ENCODE measurements at places on chromosomes 4 and X. TPM values are rescaled to one million over a fixed set of nuclear protein-coding genes. Genes with fewer than 3 reads are reported as not detected.

Gene MFAP3L
- total RNA-seq: 1.8 TPM

DNA sequence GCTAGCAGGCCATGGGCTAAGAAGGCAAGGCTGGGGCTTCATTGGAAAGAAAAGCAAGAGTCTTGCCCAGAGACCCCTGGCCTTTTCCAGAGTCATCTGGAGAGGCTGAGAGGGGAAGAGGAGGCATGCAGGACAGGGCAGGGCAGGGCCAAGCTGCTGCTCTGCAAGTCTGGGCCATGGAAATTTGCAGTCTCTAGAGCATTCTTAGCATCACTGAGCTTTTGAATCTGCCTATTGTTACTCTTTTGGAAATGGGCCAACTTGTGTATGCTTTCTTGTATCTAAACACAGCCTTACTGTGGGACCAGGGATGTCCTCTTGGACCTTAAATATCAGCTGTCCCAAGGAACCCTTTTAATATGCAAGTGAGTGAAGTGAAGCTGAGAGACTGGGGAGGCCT is 560.5 kb downstream of the MID1IP1 start:
- no peaks in the 10 kb centered on the region for H3K36me3 ChIP-seq
- no peak overlapping the region for H3K4me3 ChIP-seq
- no peak overlapping the region for H3K27ac ChIP-seq

Gene GNPDA2
- total RNA-seq: 11.6 TPM

- H3K4me1 ChIP-seq: no peaks in the 10 kb centered on the region
- no peak overlapping the region for H3K27ac ChIP-seq
- H3K4me3 ChIP-seq: no peak overlapping the region
- DNase-seq: peak; percentile 50
Observed at GRCh38 chrX:35890699-35891098, 28.8 kb upstream of the CFAP47 start.

DNA sequence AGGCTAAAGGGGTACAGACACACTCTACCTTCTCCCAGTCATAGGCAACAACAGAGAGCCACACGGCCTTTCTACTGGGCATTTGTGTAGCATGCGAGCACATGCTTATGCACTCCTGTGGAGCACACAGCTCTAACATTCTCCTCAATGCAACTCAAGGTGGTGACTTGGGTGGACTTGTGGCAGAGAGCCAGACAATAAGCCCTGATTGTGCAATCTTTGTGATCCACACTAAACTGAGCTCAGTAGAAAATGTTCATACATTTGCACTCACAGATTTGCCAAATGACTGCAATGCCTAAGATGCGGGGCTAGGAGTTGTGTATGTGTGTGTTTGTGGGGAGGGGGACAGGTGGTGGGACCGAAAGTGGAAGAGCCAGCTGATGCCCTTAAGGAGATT is 31.4 kb upstream of the SETD7 start:
- no peaks in the 10 kb centered on the region for H3K36me3 ChIP-seq
- no peaks in the 10 kb centered on the region for H3K4me1 ChIP-seq
- DNase-seq: no peak
- H3K27ac ChIP-seq: no peak overlapping the region
- no peak overlapping the region for H3K4me3 ChIP-seq

Gene USP9X
- total RNA-seq: 114 TPM

GRCh38 chr4:141630854-141631253 is 5.5 kb upstream of the IL15 start:
- H3K27me3 ChIP-seq: no peaks in the 10 kb centered on the region
- H3K36me3 ChIP-seq: no peaks in the 10 kb centered on the region
- peaks cover 3% of the 10 kb centered on the region for H3K4me1 ChIP-seq
- H3K4me3 ChIP-seq: no peak overlapping the region
- H3K27ac ChIP-seq: no peak overlapping the region

Gene IL2RG
- 222 TPM for total RNA-seq

DNA sequence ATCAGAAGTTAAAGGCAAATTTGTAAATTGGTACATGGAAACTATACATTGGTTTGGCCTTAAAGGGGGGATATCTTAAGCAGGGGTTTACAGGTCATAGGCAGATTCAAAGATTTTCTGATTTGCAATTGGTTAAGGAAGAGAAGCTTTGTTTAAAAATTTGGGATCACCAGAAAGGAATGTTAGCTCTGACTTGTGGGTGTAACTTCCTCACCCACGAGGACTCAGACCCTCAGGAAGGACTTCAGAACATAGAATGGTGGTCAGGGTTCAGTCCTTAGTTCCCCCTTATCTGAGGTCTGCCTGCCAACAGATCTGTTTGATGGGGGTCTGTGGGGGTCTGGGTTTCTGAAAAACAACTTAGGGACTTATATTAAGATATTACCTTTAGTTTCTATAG is 427.4 kb upstream of the DIPK2B start:
- H3K4me1 ChIP-seq: no peaks in the 10 kb centered on the region
- DNase-seq: no peak
- no peak overlapping the region for H3K4me3 ChIP-seq
- no peak overlapping the region for H3K27ac ChIP-seq
- no peaks in the 10 kb centered on the region for H3K36me3 ChIP-seq

Gene CXCL1
- total RNA-seq: 69.3 TPM

DNA sequence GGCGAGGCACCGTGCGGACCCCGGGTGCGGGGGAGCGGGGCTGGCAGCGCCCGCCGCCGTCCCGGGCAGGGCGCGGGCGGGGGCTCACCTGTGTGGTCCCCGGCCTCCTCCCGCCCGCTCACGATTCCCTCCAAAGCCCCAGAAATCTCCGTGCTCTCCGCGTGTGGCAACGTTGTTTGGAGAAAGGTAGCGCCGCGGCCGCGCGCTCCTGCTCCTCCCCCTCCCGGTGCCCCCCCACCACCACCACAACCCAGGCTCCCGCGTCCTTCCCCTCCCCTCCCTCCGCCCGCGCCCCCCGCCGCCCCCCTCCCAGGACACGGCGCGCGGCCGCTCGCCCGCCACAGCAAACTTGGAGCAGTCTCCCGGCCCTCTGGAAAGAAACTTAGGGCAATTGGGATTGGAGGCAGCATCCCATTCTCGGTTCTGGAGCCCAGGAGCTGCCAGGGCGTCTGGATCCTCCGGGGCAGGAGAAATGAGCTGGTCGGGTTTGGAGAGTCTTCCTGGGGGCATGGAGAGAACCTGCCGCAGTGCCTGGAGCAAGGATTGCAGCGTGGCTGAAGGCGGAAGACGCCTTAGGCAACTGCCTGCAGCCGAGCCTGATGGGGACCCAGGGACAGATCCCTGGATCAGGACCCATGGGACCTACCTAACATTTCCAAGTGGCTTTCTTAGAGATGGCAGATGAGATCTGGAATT is 855 bp downstream of the KLF3 start:
- H3K27ac ChIP-seq: peak overlapping the region; percentile 98
- DNase-seq: peak; percentile 80
- H3K4me3 ChIP-seq: peak overlapping the region; percentile 78
- no peaks in the 10 kb centered on the region for H3K27me3 ChIP-seq
- no peaks in the 10 kb centered on the region for H3K36me3 ChIP-seq
- H3K4me1 ChIP-seq: peaks cover 3% of the 10 kb centered on the region

DNA sequence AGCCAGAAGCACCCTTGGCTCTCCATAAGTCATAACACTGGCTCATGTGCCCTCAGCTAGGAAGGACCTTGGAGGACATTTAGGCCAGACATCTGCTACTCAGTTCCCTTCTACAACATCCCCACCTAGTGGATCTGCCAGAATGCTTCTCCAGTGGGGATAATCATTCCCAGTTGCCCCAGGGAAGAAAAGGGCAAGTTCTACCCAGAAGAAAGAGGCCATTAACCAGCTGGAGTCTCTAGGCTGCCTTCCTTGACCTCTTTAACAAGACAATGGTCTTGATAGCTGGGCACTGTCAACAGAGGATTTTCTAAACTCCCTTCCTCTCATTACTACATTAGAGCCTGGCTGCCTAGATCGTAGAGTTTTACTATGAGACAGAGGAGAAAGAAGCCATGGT is 42.0 kb downstream of the LGI2 start:
- no peak overlapping the region for H3K4me3 ChIP-seq
- H3K27me3 ChIP-seq: no peaks in the 10 kb centered on the region
- DNase-seq: no peak
- H3K27ac ChIP-seq: no peak overlapping the region
- no peaks in the 10 kb centered on the region for H3K4me1 ChIP-seq

Gene GPR82
- total RNA-seq: 1.7 TPM

GRCh38 chr4:13207226-13207625 is 276.9 kb downstream of the RAB28 start:
- H3K27ac ChIP-seq: no peak overlapping the region
- H3K27me3 ChIP-seq: no peaks in the 10 kb centered on the region
- no peaks in the 10 kb centered on the region for H3K36me3 ChIP-seq

- no peak overlapping the region for H3K27ac ChIP-seq
- H3K4me1 ChIP-seq: no peaks in the 10 kb centered on the region
- no peak overlapping the region for H3K4me3 ChIP-seq
Observed at GRCh38 chr4:160894809-160895208, 1269.0 kb downstream of the FSTL5 start.

DNA sequence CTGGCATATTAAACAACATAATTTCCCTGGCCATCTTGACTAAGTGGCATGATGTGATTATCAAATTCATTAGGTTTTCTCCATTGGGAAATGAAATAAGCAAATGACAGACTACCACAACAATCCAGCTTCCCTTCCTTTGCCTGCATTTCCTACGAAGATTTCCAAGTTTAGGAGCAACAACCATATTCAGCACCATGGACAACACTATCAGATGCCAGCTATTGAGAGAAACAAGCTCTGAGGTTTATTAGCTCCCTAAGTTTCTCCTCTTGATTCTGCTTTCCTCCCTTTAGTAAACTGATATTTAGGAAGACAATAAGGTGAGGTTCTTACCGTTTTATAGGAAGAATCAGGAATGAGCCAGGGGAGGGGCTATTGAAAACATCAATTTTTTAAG is 36.2 kb downstream of the DCX start:
- no peaks in the 10 kb centered on the region for H3K27me3 ChIP-seq
- H3K27ac ChIP-seq: no peak overlapping the region
- H3K4me3 ChIP-seq: no peak overlapping the region
- H3K4me1 ChIP-seq: no peaks in the 10 kb centered on the region
- no peak for DNase-seq

DNA sequence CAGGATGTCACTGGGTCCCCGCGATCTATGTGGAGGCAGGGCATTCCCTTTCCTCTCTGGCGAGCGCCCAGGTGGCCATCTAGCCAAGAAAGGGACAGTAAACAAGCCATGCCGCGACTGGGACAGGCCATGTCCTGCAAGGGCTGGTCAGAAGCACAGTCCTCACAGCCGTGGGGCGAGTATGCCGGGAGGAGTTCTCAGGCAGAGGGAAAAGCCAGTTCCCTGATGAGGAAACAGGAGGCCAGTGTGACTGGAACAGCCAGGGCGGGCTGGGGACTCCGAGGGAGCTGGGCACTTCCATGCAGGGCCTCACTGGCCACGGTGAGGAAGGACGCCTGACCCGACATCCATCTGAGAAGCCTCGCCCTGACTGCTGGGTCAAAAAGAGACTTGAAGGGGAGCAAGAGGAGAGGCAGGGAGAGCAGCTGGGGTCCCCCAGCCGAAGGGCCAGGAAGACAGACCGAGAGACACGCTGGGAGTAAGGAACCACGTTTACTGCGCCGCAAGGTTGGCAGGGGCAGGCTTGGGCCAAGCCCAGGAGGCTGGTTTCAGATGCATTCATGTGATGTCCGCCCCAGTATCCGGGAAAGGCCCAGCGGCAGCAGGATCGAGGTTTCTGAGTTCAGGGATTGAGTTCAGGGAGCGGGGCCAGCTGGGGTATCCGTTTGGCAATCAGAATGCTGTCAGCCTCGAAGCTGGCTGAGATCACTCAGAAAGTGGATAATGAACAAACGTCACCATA is 15.0 kb downstream of the CFAP99 start:
- H3K4me1 ChIP-seq: no peaks in the 10 kb centered on the region
- no peak overlapping the region for H3K27ac ChIP-seq
- H3K4me3 ChIP-seq: no peak overlapping the region
- H3K27me3 ChIP-seq: no peaks in the 10 kb centered on the region
- H3K36me3 ChIP-seq: no peaks in the 10 kb centered on the region

- no peaks in the 10 kb centered on the region for H3K4me1 ChIP-seq
- no peak overlapping the region for H3K27ac ChIP-seq
- no peak overlapping the region for H3K4me3 ChIP-seq
- no peaks in the 10 kb centered on the region for H3K36me3 ChIP-seq
- H3K27me3 ChIP-seq: no peaks in the 10 kb centered on the region
Observed at GRCh38 chr4:123913598-123913997, 517.0 kb downstream of the SPRY1 start.

DNA sequence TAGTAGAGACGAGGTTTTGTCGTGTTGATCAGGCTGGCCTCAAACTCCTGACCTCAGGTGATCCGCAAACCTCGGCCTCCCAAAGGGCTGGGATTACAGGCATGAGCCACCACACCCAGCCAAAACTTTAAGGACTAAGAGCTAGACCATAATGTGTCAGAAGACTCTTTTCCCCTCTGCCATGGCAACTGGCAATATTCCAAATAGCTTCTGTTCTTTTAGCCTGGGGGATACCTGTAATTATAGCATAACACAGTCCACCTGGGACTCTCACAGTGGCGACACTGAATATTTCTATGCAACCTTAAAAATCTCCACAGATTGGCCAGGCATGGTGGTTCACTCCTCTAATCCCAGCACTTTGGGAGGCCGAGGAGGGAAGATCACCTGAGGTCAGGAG is 45.5 kb upstream of the RBM47 start:
- no peak overlapping the region for H3K4me3 ChIP-seq
- no peak overlapping the region for H3K27ac ChIP-seq
- DNase-seq: no peak
- H3K27me3 ChIP-seq: no peaks in the 10 kb centered on the region
- no peaks in the 10 kb centered on the region for H3K36me3 ChIP-seq

Gene NCBP2L
- total RNA-seq: not detected

- no peak for DNase-seq
- no peaks in the 10 kb centered on the region for H3K36me3 ChIP-seq
- no peak overlapping the region for H3K27ac ChIP-seq
- no peak overlapping the region for H3K4me3 ChIP-seq
- no peaks in the 10 kb centered on the region for H3K4me1 ChIP-seq
Observed at GRCh38 chr4:145930592-145930991, 8.0 kb downstream of the ZNF827 start.

GRCh38 chrX:48559636-48560035 is 14.6 kb upstream of the RBM3 start:
- H3K4me3 ChIP-seq: no peak overlapping the region
- H3K36me3 ChIP-seq: no peaks in the 10 kb centered on the region
- no peaks in the 10 kb centered on the region for H3K27me3 ChIP-seq
- no peak for DNase-seq

Gene SPANXN4
- not detected for total RNA-seq

All from Peyer's patch (tissue), 4 donors.